Stimulated activated CD8-positive, alpha-beta memory T cell treated with anti-CD3 and anti-CD28 coated beads, Interleukin-4, amount 100 ng/mL, for 1 hour (primary cell): ENCODE measurements at places on chromosomes 5 and 9.

GRCh38 chr5:135365281-135365680, 33.8 kb downstream of the MACROH2A1 start:
- DNase-seq, result no peak

DNA sequence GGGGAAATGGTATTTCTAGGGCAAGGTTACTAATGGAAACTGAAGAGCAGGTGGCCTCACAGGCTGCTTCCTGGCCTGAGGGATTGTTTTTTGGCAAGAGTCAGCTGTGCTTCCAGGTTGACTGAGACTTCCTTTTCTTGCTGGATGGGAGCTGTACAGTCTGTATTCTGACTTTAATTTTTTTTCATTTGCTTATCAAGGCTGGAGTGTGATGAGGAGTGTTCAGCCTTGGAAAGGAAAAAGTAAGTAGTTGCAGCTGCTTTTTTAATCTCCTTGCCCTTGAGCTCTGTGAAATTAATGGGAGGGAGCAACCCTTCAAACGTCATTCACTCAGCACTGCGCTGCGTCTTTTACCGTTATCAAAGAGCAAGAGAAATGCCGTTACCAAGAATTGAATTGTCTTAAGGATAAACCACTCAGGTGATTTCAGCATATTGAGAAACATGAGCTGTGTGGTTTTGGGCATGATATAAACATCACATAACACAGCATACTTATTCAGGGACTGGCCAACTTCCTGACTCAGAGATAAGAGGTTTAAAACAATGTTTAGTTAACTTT, 47.6 kb downstream of the AQP7 start:
- no peak for DNase-seq

GRCh38 chr5:54835647-54836046, 149.7 kb downstream of the ESM1 start:
- DNase-seq, result no peak

GRCh38 chr5:141495453-141495811, 6.6 kb downstream of the PCDHGC5 start:
- no peak for DNase-seq

- no peak for DNase-seq
Observed at GRCh38 chr9:87859786-87860185, 22.9 kb upstream of the SPATA31E1 start.

DNA sequence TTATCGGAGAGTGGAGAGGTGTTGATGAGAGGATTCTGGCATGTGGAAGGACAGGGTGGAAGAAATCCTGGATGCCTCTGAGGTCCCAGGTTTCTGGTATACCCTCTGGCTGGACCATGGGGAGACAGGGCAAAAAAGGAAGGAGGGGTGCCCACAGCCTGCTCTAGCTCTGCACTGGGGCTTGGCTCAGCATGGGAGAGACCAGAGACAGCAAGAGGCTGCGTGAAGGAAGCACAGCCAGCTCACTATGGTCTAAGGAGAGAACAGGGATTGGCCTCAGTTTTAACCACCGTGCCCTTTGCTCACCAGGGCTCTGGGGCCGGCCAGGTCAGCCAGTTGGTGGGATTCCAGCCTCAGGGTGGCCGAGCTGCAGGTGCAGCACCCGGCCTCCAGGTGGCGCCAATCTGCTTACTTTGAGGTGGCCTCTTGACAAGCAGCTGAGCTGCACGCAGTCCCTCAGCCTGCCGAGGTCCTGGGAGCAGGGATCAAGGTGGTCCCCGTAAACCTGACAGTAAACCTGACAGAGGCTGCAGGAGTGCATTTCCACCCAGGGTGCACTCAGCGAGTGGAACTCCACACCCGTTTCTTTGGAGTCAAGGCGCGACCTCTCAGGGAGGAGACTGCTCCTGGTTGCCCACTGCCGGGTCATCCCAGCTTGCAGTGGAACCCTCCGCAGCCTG, 25.0 kb upstream of the SPTLC1 start:
- peak; percentile 36 for DNase-seq

GRCh38 chr9:99820685-99821395, 845 bp upstream of the NR4A3 start:
- DNase-seq, result no peak

DNA sequence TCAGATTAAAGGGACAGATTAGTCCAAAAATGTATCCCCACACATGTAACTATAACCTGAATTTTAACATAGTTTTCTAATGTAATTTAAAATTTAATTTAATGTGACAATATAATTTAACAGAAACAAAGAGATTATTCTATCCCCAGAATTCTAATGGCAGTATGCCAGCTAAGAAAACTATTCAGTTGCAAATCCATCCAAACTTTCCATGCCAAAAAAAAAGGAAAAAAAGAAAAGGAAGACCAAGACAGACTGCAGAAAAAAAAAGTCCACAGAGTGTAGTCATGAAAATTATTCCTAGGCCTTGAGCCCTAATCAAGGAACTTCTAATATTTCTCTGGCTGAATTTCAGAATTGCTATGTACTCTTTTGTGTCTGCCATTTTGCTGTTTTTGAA, 217.6 kb downstream of the CDH18 start:
- no peak for DNase-seq

GRCh38 chr5:112338681-112339337, 80.3 kb downstream of the EPB41L4A start:
- DNase-seq, result no peak

- no peak for DNase-seq
Observed at GRCh38 chr9:17019398-17019797, 115.4 kb upstream of the CNTLN start.

- DNase-seq, result no peak
Observed at GRCh38 chr5:89855417-89855816, 554.1 kb downstream of the CETN3 start.

GRCh38 chr5:123571927-123572326, 60.0 kb downstream of the CSNK1G3 start:
- DNase-seq, result no peak

DNA sequence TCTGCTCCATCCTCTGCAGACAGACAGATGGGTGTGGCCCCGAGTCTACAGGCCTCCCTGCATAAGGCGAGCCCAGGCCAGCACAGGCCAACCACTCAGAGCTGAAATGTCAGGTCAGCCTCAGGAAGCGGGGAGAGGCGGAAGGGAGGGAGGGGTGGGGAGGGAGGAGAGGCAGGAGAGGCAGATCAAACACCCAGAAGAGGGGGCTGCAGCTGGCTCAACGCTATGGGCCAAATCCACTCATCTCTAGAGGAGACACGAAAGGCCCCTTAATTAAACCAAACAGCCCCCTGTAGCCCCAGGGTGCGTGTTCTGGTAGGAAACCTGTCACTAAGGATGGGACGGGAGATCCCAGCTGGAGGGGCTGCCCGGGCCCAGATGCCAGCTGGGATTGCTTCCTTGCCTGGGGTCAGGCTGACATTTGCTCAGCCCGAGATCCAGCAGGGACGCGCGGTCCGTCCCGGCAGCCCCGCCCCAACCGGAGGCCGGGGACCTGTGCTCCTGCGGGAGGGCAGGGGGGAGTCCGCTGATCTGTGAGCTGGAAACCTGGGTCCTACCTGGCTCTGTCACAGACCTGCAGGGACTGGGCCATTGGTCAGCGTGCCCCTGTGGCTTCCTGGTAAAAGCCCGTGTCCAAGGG, 97.2 kb upstream of the SARDH start:
- DNase-seq, result no peak

DNA sequence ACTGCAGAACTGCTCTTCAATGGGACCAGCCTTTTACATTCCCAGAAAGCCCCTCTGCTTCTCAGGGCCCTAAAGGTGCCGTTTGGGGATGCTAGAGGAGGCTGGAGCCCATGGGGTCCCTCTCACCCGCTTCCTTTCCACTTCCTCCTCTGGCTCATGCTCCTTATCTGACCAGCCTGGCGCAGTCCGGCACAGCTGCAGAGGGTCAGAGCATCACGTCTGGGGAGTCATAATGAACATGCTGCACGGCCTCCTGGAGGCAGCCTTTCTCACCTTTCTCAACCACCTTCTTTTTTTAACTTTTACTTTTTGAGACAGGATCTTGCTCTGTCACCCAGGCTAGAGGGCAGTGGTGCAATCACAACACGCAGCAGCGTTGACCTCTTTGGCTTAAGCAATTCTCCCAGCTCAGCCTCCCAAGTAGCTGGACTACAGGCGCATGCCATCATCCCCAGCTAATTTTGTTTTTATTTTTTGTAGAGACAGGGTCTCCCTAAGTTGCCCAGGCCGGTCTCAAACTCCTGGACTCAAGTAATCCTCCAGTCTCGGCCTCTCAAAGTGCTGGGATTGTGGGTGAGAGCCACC, 15.1 kb upstream of the TCF7 start:
- no peak for DNase-seq

GRCh38 chr9:69831611-69832010, 11.0 kb downstream of the CFAP95 start:
- DNase-seq, result no peak

GRCh38 chr5:177604116-177604521, 4.2 kb downstream of the B4GALT7 start:
- DNase-seq, result no peak

GRCh38 chr5:77645158-77645994, 6.9 kb upstream of the OTP start:
- no peak for DNase-seq

GRCh38 chr5:78811866-78812265, 163.3 kb upstream of the LHFPL2 start:
- DNase-seq, result no peak

GRCh38 chr5:88967633-88968585, 84.9 kb upstream of the MEF2C start:
- DNase-seq, result no peak

DNA sequence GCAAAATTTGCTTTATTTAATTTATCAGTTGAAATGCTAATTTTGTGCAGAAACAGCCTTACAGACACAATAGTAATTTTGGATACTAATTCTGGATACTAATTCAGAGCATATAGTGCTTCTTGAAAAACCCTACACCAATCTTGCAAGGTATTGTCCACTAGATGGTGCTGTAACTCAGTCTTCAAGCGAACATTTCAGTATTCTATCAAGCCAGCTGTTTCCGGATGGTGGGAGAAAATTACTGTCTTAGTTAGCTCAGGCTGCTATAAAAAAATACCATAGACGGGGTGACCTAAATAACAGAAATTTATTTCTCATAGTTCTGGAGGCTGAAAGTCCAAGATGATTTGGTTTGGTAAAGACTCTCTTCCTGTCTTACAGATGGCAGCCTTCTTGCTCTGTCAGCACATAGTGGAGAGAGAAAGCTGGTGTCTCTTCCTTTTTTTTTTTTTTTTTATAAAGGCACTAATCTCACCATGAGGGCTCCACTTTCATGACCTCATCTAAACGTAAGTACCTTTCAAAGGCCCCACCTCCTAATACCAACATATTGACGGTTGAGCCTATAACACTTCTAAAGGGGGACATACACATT, 1306.5 kb upstream of the CDH9 start:
- no peak for DNase-seq
